ENCODE measurements at places on chromosomes 4 and X.

DNA sequence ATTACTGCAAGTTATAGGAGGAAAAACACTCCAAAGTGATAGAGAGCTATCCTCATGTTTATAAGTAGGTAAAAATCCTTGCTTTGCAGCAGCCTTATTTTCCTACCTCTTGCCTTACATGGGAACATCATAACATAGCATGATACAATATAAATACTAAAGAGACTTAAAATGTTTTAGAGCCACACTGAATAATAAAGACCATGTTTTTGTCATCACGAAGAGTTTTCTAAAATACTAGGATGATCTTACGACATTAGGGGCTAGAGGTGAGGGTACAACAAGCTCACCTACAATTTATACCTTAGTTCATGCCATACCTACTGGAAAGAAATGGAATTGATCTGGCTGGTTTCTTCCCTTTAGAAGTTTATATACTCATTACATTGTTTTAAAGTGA is 184.8 kb downstream of the FBXW7 start:
- DNase-seq: no peak

DNA sequence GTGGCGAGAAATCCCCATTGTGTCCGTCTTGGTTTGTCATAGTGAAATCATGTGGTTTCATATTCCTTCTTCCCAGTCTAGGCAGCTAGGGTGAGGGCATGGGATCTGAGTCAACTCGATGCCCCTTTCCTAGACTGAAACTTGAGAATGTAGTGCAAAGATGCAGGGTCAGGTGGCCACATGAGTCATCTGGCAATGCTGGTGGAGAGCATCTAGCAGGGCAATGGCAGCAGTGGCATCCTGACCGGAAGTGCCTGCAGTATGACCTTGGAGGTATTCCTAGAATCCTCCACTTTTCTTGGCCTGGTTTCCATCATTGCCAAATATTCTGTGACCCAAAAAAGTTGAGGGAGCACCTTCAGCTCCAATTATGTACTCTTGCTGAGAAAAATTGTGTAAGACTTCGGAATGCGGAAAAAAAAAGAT is 39.1 kb upstream of the TMEM184C start:
- no peak for DNase-seq

GRCh38 chr4:78645853-78646757 is 94.5 kb downstream of the ANXA3 start:
- no peak for DNase-seq

DNA sequence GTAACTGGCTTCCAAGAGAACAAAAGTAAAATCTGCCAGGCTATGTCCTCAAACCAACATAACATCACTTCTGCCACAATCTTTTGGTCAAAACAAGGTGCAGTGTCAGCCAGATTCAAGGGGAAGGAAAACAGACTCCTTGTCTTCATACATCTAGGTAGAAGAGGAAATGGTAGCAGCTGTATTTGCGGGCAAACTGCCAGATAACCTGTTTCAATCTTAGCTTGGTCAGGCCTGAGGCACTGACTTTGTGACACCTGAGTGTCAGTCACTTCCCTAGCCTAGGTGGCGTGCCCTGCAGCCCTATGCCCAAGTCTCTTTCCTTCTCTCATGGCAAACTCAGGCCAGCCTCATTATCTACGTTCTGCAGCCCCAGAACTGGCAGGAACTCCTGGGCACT is 146.2 kb upstream of the JADE1 start:
- no peak for DNase-seq

DNA sequence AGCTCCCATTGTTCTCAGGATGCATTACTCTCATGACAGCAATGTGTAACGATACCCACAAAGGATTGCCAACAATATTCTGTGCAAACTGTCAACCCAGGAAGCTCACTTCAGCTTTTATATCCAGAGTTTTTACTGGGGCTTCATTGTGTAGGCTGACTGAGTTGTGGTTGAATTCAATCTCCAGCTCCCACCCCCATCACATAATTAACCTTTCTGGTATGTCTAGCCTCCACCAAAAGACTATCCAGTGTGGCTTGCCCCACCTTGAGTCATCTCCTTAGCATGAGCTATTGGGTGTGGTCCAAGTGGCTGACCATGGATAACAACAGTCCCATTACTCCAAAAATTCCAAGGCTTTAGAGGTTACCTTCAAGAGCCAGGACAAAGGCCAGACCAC is 17.7 kb upstream of the TAB3 start:
- DNase-seq: no peak
